ENCODE measurements at places on chromosomes 7 and 10.
A peak's percentile ranks its signal among the peaks of the same experiment; 100 is the strongest.

DNA sequence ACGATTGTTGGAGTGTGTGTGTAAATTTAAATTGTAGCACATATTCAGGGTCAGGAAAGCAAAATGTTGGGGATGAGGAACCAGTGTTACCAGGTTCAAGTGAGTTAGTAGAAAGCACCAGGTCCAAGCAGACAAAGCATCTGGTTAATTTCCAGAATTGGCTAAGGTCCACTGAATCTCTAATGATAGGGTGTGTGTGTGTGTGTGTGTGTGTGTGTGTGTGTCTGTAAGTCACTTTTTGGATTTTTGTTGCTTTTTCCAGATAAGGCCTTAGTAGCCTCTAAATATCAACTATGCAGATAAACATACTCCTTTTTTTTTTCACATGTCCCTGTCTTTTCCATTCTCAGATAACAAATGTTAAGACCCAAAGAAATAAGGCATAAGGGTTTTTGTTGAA, 36.6 kb upstream of the FMC1 start:
- no peak for DNase-seq

- DNase-seq = no peak
Measured at GRCh38 chr10:117477211-117477947, 65.2 kb upstream of the EMX2 start.

GRCh38 chr7:112080978-112081377, 125.2 kb downstream of the DOCK4 start:
- DNase-seq = peak; percentile 19

DNA sequence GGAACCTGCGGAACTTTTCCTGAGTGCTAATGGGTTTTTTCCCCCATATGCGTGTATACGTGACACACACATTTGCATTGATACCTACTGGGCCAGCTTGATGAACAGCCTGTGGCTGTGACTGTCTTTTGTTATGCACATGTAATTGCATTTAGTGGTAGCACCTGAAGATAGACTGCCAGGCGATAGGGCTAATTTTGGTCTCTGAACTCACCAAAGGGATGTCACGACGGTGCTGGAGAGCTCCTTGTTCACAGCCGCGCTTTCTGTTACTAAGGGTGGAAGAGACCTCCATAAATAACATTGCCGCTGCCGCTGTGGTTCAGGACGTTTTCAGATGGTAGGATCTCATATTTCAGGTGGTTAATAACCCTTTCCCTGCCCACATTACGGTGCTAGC, 133.2 kb downstream of the CAMK1D start:
- no peak for DNase-seq

- peak; percentile 29 for DNase-seq
Measured at GRCh38 chr7:132575982-132576720, at the start of gene PLXNA4. Gene PLXNA4, minus strand, starts transcription at chr7:132576470. Its CDS starts 67,777 bp downstream, at chr7:132508693.

DNA sequence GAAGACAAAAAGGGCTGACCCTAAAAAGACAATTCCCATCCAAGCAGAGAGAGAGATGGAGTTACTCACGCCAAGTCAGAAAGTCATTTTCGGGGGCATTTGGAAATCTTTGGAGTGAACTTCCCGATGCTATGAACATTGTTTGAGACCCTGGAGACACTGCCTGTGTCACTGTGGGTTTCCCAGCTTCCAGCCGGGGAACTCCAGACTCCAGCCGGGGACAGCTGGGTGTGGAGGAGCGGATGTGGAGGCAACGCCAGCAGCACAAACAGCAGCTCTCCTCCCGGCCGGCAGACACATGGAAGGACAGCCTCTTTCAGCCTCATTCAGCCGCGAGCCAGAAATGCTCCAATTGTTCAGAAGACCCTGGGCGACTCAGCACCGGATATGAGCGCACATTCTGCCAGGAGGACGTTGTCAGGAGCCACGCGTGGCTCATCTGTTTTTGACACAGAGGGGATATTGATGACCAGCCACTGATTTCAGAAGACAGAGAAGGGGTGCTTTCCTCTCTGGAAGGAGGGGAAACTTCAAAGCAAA, 97.6 kb downstream of the PRPF18 start:
- peak; percentile 66 for DNase-seq
